GF-D8 (cell line): ENCODE measurements at places on chromosomes 2 and 18.

DNA sequence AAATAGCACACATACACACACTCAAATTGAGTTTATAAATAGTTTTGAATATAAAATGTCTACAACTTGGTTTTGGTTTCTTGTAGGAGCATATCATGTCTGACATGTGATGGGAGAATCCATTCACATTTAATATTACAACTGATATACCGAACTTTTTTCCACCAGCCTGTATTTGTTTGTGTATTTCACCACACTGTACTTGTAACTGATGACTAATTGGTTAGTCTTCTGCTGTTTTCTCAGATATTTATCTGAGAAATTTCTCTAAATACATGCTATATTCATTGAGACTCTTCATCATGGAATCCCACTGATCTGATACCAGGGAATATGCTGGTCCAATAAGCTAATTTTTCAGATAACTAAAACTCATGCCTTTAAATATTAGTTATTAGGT, 56.3 kb upstream of the UBXN4 start:
- DNase-seq: no peak

DNA sequence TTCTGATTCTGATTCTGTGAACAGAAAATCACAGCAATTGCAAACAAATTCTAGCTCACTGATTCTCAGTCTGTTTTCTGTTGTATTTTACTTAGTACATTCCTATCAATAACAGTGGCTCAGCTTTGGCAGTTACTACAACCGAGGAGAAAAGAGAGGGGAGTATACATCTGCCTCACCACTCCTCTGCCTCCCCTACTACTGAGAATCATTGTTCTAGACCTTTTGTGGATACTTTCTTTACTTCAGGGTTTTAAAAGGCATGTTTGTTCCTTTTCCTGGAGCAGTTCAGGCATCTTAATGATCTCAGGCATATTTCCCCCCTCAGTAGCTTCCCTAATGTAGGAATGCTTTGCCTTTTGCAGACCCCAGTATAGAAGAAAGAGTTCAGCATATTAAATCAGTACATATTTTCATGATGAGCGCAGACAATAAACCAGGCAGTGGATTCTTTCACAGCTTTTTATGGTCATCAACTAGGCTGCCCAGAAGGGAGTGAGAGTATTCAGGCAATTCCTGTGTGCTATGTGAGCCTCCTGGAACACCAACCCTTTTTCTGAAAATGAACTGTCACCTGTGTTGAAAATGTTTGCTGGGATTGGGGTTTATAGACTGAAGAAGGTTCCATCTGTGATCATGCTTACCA, 10.3 kb downstream of the STAMBP start:
- no peak for DNase-seq

DNA sequence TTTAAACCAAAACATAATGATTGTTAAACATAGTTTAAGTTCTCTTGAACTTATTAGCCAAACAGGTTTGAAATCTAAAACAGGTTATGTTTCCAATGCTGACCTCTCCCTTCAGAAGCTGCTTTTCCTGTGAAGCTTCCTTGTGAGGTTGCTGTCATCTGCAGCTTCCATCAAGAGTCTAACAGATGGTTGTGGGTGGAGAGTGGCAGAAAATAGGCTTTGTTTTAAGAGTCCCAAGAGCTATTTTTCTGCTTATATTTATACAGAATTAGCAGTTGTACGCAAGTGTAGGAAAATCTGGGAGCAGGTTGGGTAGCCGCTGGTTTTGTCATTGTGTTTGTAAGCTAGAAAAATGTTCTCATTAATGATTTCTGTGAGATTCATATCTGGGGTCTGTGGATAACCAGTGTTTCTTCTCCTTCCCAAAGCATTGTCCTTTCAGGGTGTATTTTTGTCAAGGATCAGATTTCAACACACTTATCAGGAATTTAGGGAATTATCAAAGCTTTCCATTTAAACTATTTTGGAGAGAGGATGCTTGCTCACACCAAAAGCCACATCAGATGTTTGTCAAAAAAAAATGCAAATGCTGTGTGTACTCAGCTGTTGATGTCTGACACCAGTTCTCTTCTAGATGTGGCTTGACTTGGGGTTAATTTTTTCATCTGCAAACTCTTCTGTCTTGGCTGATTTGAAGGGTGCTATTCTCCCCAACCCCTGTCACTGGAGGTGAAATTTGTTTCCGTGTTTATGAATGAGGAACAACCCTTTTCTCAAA, 78.1 kb upstream of the KIF5C start:
- DNase-seq: no peak

DNA sequence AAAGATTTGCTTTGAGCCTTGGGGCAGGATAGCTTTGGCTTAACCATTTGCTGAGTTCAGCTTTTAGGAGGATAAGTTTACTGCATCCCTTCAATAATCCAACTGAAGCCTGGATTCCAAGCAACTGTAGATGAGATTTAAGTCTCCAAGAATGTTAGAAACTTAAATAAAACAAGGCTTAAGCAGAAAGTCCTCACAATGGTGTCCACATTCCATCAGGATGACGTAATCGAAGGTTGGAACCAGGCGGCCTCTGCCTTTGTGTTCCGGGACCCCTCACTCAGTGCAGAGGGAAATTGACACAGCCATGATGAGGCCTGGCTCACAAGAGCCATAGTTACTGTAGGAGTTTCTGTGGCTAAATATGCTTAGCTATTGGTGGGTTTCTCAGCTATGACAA, 260.4 kb downstream of the LPIN1 start:
- no peak for DNase-seq

GRCh38 chr2:136357007-136357380, 239.0 kb upstream of the CXCR4 start:
- DNase-seq: no peak

GRCh38 chr2:119283873-119284331, 60.3 kb downstream of the STEAP3 start:
- no peak for DNase-seq

DNA sequence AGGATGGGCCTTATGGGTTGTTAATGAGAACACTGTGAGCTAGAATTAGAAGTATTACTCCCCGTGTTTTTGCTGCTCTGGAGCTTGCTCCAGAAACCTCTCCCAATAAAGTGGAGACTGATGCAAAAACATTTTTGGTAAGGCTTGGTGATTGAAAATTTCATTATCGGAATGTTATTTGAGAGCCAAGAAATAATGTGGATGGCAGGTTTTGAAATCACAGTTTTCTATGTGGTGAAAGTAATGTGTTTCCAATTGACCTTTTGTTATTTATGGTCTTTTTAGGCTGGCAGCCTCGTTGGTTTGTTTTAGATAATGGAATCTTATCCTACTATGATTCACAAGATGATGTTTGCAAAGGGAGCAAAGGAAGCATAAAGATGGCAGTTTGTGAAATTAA, 5.1 kb downstream of the PLEKHA3 start:
- no peak for DNase-seq

DNA sequence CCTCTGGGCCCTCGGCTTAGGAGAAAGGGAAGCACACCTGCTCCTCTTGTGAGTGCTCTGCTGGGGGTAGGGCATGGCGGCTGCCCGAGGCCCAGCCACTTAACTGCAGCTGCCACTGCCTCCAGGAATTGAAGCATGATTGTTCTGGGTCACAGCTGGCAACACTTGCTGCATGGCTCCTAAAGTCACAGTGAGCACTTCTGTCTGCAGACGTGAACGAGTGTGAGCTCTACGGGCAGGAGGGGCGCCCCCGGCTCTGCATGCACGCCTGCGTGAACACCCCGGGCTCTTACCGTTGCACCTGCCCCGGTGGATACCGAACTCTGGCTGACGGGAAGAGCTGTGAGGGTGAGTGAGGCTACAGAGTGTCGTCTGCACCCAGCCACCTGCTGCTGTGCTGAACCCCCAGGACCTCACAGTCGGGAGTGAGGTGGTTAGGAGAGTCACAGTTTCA, 44.4 kb downstream of the FBLN7 start:
- DNase-seq: no peak

- peak; percentile 2 for DNase-seq
Measured at GRCh38 chr2:154402213-154402612, 296.3 kb upstream of the KCNJ3 start.

DNA sequence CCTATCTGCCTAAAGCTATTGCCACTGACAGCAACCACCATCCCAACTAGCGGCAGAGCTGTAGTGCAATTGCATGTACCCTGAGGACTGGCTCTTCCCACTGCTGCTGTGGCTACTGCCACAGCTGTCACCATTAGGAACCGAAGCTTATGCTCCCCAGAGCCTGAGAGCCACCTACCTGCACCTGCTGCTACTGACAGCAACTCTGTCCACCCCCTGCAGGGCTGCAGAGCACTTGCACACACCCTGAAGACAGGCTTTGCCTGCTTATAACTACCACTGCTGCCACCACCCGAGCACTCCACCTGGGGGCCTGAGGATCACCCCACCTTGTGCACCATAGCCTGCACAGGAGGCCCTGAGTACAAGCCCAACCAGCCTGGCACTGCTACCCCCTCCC, 217.6 kb upstream of the FOSL2 start:
- DNase-seq: no peak

DNA sequence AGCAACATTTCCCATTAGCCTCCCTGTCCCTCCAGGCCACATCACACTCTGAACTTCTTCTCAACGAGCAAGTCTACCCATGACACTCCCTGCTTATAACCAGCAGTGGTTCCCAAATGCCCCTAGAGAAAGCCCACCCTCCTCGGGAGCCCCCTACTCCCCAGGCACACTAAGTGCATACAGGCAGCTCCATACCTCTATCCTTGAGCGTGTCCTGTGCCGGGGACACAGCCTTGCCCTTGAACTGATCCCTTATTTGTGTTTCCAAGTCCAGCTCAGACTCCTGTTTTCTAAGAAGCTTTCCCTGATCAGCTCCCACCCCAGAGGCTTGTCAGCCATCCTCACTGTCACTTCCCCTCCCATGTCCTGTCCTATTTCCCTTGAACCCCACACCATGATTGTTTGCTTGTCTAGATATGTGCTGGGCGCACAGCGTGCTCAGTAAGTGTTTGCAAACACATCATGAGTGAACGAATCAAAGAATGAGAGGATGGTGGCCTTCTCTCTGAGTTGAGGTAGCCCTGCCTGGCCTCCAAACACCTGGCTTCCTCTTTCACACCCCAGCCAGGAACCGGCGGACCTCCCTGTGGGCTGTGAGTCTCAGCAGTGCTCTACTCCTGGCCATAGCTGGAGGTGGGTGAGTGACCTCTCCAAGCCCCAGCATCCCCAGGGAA, 2.1 kb downstream of the TEX51 start:
- no peak for DNase-seq

DNA sequence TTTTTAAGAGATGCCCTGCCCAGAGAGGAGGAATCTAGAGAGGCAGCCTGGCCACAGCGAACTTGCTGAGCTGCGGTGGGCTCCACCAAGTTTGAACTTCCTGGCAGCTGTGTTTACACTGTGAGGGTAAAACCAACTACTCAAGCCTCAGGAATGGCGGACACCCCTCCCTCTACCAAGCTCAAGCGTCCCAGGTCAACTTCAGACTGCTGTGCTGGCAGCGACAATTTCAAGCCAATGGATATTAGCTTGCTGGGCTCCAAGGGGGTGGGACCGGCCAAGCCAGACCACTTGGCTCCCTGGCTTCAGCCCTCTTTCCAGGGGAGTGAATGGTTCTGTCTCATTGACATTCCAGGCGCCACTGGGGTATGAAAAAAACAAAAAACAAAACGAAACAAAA, 289.4 kb downstream of the KCNS3 start:
- no peak for DNase-seq

DNA sequence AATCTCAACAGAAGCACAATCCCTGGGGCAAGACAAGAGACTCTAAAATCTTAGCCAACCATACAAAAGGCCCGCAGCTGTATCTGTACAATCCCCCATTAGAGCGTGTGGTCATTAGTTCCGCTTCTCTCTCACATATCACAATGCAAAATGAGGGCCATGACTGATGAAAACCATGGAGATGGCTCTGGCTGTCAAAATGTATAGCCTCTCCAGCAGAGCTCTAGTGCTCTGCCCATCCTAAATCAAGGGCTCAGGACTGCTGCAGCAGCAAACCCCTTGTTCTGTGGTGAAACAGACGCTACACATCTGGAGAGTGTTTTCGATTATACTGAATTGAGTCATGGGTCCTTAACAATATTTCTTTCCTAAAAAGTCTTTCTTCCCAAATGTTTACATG, 221.0 kb downstream of the PID1 start:
- no peak for DNase-seq

DNA sequence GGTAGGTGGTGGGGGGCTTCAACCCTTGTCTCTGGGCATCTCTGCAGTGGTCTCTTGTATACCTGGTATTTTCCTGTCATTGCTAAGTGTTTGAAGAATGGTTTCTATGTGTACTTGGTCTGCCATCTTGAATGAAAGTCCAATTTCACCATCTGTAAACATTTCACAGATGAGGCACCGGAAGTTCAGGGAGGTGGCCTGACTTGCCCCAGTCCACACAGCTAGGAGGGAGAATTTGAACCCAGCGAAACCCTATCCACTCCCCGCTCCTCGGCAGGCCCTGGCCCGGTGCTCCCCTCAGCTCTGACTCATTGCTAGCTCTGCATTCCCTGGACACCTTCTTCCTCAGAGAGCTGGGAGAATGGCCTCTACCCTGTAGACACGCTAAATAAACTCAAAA, 30.5 kb downstream of the ZAP70 start:
- DNase-seq: no peak

GRCh38 chr2:10170256-10170655, 47.7 kb downstream of the RRM2 start:
- DNase-seq: no peak

GRCh38 chr18:55123361-55123760, 164.1 kb upstream of the CCDC68 start:
- DNase-seq: no peak

- no peak for DNase-seq
Measured at GRCh38 chr2:41965909-41966295, 81.9 kb upstream of the PKDCC start.

DNA sequence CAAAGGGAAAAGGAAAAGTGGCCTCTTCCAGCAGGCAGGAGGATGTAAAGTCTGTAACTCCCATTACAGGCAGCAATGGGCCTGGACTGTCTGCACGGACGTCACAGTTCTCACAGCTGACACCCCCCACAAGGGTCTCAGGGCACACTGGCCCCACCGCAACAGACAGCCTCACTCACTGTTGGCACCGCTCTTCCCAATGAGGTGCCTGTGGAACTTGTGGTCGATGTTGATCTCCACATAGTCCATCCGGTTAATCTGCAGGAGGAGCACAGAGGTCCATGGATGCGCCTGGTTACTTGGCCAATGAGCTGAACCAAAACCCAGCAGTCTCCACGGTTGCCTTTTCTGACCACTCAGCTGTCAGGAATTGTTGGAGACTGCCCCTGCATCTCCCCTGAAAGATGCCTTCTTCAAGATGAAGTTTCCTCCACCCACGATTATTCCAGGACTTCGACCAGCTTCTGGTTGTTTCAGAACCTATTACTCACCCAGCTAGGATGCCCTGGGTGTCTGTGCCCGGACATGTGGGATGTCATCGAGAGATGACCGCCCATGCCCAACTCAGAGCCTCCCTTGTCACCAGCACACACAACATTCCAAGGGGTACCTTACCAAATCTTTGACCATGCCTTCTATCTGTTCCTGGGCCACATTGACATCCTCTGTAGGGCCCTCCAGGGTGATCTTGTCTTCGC, 62.5 kb downstream of the HDLBP start:
- no peak for DNase-seq
